ENCODE measurements at places on chromosomes 6 and 20.

DNA sequence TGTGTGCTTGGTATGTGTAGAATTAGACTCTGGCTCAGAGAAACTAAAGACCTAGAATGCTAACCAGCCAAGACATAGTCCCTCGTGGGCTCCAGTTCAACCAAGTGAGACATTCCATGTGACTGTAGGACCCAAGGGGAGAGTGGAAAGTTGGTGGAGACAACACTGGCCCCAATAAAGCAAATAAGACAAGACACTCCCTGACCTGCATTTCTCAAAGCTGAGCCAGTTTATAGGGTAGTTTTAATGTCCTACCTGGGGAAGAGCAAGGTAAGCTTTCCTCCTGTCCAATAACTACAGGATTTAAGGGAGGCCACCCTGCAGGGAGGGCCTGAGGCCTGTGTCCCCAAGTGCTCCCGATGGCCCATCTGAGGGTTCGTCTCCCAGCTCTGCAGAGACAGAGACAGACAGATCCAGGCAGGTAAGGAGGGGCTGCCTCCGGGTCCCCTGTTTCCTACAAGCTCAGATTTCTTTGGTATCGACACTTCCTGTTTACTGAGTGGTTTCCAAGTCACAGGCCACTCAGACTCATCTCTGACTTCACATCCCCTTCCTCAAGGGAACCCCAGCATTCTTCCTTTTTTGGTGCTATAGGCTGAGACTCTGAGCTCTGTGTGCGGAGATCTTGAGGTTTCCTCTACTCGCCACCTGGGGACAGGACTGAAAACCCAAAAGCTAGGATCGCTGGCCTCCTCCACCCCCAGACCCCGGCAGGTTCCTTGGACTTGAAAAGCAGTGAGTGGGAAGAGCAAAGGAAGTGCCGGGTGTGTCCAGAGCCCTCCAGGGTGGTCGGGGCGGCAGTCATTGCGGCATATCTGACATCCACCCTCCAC lies 92.4 kb downstream of the PRND start:
- peak; percentile 86 for DNase-seq

DNA sequence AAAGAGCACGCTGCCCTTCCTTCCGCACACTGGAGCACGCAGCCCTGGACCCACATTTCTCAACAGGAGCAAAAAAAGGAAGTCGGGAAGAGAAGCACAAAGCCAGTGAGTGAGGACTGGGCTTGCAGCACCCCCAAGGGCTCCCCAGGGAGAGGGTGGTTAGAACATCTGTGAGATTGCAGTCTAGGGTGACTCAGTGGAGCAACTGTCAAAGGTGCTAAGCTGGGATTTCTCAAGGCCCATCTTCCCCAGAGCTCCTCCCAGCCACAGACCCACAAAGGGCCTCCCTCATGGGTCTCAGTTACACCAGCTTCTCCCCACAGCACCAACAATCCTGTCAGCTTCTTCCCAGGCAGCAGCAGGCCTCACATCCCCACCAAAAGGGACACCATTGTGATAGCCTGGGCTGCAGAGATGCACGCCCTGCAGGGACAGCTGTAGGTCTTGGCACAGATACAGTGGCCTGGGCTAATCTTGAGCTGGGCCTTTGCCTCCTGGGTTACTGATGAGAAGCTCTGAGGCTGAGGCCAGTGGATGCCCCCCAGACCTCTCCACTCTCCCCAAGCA lies 39.6 kb upstream of the CD93 start:
- no peak for DNase-seq

DNA sequence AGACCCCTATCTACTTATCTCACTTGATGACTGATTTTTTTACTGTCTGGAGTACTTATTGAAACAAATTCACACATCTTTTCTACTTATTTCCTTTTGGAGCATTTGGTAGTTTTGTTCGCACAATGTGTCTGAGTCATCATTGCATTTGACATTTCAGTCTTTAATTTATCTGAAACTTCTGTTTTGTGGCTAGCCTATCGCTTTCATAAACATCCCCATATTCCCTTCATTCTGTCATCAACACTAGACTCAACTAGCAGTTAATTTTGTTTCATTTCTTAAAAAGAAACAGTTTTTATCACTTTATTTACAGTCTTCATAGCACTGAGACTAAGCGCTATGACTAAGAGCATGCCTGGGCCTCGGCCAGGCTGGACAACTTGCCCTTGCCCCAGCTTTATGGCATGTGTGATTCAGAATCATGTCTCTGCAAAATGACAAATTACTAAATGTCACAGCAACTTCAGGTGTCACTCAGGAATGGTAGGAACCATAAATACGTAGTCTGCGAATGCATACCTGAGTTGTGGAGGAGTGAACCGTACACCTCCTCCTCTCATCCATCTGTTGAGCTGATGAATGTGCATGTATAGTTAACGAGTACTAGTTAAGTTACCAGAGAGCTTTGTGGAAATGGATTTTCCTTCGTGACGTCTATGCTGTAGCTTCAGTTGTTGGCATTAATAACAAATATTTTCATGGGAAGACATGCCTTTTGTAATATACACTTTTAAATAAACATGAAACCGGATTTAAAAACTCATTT lies 16.2 kb downstream of the L3MBTL3 start:
- no peak for DNase-seq

DNA sequence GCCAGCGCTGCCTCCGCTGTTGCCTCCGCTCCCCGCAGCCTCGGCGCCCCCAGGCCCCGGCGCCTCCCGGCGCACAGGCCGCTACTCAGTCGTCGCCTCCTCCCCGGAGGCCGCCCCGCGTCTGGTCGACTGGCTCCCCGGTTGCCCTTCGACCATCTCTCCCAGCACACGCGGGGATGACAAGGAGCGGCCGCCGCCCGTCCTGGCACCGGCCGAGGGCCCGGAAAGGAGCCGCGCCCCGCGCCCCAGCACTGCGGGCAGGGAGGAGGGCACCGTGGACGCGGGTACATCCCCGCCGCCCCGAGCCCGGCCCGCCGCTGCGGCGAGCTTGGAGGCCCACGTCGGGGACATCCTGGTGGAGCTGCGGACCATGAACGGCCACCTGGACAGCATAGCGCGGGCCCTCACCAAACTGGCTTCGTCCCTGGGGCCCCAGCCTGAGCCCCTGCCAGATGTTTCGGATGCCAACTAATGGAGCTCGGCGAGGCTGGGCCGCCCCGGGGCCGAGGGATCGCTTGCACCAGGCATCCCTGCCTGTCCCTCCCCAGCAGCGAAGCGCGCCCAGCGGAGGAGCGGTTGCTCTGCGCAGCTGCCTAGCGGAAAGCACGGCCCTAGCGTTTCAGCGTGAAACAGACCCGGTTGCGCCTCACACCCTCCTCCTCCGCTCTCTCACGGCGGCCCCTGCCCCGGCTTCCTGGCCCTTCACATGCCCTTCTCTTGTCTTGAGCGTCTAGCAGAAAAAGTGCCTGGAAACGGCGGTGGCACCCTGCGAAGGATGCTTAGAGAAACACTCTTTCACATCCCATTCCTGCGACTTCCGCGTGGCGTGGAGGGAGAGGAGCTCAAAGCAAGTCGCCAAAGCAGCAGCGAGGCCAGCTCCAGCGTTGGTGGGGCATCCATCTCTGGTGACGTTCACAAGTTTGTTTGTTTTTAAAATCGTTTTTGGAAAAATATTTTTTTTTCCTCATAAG lies 285.8 kb upstream of the SUPT3H start:
- DNase-seq: peak; percentile 52

GRCh38 chr20:37461405-37461804 lies 59.6 kb upstream of the NNAT start:
- DNase-seq: no peak

- DNase-seq: no peak
Observed at GRCh38 chr6:45148711-45149341, 179.3 kb upstream of the RUNX2 start.

DNA sequence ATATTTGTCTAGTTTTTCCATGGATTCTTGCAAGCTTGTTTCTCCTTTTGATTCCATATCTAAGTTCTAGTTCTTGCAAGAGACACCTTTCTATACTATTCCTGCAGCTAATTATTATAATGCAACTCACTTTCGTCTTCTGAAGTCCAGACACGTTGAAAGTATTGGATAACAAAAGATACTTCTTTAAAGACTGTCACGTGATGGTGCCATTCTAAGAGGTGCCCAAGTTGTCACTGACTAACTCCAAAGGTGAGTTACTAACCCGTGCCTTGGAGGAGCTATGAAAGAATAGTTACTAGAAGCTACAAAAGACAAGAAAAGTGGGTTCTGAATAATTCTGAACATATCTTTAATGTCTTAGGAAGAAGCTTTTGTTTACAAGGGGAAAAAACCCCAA lies 322.6 kb downstream of the HDGFL1 start:
- DNase-seq: no peak

GRCh38 chr6:166382500-166382932 lies 224 bp downstream of the MPC1 start:
- DNase-seq: no peak

DNA sequence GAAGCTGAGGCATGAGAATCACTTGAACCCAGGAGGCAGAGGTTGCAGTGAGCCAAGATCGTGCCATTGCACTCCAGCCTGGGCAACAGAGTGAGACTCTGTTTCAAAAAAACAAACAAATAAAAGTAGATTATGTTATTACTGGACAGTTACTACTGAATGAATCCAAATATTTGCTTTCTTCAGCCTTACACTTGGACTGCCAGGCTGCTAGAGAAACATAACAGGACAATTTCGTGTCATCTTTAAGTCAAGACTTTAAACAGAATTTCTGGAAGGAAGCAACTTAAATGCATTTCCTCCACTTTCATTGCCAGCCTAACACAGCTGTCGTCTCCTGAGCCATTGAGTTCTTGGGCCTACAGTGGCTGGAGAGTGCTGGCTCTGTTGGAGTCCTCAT lies 42.0 kb upstream of the PRIM2 start:
- no peak for DNase-seq

DNA sequence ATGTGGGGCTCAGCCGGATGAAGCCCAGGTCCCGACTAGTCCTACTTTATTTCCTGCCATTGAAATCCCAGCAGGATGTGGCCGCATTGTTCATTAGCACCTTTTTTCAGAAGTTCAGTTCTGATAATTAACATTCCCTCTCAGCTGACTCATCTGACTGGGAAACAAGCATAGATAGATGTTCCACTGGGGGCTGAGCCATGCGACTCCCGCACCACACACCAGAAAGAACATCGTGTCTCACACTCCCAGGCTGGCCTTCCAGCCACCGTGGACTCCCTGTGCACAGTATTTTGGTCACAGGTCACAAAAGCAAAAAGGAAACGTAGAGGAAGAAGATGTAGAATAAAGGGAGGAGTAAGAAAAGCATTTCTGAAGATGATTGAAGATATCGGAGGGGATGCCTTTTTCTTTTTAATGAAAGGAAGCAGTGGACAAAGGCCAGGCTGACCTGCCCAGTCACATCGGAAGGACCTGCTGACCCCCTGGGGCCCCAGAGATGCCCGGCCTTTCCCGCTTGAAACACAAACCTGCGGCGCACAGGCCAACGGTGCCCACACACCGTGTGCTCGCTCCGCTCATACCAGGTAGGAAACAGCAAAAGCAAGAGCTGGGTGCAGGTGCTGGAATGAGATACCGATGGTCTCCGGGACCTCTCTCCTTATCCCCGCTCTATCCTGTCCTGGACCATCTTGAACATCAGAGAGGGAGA lies 11.8 kb downstream of the RPS6KA2 start:
- no peak for DNase-seq

DNA sequence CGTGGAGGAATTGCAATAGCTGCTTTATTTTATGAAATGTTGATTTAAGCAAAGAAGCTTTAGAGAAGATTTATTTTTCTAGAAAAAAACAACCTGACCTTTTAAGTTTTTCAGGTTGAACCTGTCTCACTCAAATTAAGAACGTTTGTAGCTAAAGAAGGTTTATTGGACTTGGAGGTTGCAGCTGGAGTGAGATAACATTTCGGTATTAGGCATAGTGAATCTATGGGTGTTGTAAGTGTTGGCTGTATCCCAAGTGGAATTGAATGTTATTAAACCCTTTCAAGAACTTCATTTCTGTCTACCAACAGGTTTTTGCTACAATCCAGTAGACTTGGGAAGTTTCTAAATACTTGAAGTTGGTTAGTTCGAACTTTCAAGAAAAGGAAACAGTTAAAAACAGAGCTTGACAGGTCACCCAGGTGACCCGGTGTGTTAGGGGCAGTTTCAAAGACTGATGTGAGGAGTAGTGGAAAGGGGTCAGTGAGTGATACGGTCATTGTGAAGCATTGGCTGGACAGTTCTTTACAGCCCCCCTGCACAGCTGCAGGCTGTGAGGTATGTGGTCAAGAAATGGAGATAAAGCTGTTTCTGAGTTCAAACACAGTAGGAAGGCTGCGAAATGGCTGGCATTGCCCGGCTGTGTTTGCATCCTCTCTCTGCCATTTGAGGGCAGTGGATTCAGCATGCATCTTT lies 2.4 kb upstream of the TBCC start:
- no peak for DNase-seq

- no peak for DNase-seq
Observed at GRCh38 chr20:10861090-10861489, 187.3 kb upstream of the JAG1 start.

- DNase-seq: no peak
Observed at GRCh38 chr6:151804585-151805285, 2.7 kb upstream of the ESR1 start.

GRCh38 chr20:58131551-58132142 lies 96.8 kb downstream of the ANKRD60 start:
- DNase-seq: no peak

DNA sequence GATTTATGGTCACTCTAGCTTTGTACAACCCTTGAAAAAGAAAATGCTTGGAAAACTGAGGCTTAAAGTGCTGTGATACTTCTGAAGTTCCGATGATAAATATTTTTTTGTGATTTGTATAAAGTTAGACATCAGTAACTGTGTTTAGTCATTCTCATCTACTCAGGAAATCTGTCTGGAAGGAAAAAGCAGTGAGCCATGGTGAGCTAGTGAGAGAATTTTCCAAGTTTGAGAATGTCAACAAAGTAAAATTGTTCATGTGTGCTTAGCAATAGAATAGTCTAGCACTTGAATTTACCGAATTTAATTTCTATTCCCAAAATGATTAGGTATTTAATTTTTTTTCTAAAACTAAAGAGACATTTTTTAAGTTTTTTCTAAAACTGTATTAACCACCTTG lies 41.3 kb upstream of the PLCB4 start:
- no peak for DNase-seq

GRCh38 chr6:80550748-80551147 lies 444.3 kb downstream of the BCKDHB start:
- DNase-seq: no peak

DNA sequence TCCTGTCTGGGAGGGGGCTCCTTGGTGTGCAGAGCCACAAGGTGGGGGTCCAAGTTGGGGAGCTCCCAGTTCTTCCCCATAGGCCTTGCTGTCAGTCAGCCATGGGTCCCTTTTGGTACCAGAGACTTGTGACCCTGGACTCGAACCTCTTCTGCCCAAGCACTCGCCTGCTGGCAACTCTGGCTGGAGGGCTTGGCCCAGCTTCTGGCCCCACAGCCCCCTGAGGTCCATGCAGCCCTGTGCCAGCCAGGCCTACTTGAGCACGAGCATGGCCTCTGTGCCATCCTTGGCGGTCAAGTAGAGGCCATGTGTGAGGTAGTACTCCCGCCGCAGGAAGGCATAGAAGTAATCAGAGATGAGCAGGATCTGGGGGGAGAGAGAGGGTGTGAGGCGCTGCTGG lies 2.1 kb downstream of the MAP1LC3A start:
- DNase-seq: no peak
